ENCODE measurements at places on chromosomes 3 and 15.
A peak's percentile ranks its signal among the peaks of the same experiment; 100 is the strongest.

- peak; percentile 89 for DNase-seq
These were observed 36.5 kb upstream of the CPB1 start for GRCh38 chr3:148790851-148791735.

DNA sequence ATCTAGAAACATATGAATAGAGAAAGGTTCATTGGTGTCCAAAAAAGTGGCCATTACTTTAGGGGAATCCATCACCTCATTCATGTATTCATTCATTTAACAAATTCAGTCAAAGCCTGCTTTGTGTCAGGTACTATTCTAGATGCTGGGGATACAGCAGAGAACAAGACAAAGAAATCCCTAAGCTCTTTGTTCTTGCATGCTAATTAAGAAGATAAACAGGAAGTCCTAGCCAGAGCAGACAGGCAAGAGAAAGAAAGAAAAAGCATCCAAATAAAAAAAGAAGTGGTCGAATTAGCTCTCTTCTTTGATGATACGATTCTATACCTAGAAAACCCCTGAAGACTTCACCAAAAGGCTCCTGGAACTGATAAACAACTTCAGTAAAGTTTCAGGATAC, 12.4 kb upstream of the ZMAT3 start:
- no peak for DNase-seq

GRCh38 chr3:120645083-120645845, 36.8 kb downstream of the HGD start:
- DNase-seq = no peak

DNA sequence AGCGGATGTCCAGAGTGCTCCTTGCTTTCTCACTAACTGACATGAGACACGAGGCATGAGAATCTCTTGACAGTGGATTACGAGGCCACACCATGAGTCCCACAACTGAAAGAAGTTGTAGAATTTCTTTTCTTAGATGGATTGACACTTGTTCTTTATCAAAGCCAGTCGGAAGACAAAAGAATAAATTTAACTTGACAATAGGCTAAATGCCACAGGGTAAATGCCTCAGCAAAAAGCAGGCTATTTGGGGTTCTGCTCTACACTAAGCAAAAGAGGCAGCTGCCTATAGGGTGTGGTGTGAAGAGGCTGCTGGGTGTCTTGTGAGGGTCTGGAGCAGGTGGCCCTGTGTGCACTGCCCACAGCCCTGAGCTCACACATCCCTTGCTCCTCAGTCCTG, 135.1 kb upstream of the SEMA6D start:
- no peak for DNase-seq

DNA sequence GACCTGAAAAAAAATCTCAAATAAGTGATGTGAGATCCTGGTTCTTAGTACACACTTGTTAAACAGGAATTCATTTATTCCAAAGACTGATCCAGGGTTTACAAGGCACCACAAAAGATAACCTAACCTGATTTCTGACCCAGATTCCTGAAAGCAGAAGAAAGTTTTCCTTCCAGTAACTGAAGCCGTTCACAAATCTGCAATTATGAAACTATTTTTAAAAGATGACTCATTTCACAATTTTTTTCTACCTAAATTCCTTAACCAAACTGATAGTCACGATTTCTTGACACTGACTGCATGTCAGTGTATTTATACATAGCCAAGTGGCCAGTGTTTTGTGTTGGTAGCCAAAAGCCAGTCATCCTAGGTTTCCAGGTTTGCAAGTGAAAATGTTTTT, 17.1 kb downstream of the SLC9A9 start:
- no peak for DNase-seq

- DNase-seq = peak; percentile 74
These were observed 29.9 kb downstream of the MBNL1 start for GRCh38 chr3:152298393-152299248.

- peak; percentile 9 for DNase-seq
These were observed 38.8 kb downstream of the KLHL25 start for GRCh38 chr15:85755942-85756341.

DNA sequence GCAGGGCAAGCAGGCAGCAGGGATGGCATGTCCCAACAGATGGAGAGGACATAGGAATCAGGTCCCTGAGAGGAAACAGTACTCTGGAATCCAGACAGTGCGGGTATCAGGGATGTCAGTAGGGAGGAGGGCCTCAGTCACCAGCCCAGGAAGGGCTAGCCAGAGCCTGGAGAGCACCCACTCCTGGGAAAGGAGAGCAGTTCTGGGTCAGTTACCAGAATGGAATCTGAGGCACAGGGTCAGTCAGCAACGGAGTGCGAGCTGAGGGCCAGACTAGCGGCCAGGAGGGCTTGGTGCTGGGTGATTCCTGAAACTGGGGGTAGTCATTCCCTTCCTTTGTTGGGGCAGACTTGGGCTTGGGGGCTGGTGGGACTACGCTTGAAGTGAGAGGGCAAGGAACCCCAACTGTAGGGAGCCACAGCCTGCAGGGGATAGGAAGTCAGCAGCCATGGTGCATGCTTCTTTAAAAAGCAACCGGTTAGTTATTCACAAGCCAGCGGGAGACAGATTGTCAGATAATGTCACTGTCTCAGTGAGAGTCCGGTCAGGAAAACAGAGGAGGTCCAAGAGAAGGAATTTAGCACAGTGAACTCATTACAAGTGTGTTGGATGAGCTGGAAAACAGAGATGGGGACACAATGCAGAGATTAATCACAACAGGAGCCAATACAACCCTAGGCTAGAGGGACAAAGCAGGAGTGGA, 27.9 kb downstream of the PLA1A start:
- DNase-seq = no peak

DNA sequence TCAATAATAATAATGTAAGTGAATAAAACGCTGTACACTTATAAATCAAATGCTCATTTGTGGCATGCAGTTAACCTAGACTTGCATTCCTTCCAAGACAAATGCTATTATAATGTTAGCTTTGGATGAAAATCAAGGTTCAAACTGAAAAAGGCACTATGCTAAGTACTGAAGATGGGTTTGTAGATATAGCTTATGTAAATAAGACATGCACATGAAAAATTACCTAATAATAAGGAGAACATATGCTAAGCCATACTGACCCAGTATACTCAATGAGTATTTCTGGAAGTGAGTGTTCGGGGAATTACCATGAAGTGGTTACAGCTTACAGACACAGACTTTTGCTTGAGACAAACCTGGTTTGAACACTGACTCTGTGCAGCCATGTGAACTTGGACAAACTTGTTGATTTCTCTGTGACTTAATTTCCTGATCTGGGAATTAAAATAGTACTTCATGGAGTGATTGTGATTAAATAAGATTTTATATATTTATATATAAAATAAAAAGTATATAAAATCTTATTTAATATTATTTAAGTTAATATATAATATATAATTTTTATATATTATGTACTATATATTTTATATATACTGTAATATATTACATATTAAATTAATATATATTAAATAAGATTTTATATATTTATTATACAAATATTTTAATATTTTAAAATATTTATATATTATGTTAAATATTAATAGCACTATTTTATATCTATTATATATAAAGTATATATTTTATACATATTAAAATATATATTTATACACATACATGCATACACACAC, 159.2 kb downstream of the ZPLD1 start:
- DNase-seq = no peak

DNA sequence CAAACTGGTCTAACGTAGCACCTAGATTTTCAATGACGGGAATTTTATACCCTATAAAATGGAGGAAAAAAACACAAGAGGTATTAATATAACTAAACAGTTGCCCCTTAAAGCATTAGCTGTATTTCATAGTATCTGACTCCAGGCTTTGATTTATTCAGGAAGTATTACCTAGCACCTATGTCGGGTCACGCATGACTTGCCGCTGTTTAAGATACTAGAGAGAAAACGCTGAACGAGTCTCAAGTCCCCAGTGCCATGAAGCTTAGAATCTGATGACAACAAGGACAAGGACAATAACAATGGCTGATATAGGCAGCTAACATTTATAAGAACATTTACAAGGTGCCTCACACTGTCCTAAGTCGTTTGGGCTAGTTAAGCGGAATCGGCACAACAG, 1.9 kb downstream of the SNRPA1 start:
- DNase-seq = no peak

DNA sequence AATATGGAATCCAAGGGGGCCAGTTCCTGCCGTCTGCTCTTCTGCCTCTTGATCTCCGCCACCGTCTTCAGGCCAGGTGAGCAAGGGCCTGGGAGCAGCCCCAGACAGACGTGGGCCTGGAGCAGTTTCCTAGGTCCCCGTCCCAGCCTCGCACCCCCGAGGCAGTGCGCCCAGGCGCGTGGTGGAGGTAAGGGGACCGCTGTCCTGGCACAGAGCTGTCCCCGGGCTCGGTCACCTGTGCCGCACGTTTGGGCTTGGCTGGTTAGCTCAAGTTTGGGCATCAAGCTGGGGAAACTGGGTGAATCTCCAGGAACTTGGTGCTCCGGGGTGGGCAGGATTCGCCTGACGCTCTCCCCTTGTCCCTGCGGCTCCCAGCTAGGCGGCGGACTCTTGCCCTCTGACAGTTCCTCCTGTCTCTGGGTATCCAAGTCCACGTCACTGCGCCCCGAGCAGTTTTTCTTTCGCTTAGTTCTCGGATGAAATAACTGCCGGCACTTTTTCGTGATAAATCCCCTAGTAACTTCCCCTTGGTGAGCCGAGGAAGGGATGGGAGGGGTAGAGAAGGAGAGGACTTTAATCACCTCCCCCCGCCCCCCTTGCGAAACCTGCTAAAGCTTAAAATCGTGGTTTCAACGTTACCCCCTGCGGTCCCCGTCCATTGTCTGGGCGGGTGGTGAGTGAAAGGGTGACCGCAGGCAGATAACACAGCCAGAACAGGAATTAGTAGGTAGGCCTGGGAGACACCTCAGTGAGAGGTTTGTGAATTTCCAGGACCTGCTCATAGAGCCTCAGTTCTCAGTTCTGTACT, 901 bp downstream of the ALCAM start:
- DNase-seq = peak; percentile 39

DNA sequence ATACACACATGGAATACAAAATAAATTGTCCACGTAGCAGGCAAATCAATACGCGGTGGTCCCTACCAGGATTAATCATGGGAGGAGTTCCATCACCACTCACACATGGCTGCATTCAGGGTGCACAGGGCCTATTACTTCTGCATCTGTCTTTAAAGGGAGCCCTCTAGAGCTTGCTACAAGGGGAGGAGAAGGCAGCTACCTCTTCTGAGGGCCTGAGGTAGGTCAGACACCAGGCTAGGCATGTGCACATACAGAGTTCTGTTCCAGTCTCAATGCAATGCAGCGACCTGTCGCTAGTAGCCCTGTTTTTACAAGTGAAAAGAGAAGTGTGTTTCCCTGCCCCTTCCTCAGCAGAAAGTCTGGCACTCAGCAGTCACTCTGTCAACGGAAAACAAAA, 102.7 kb downstream of the ROBO2 start:
- DNase-seq = no peak

- DNase-seq = no peak
These were observed 53.4 kb downstream of the TPRA1 start for GRCh38 chr3:127536830-127537812.

- no peak for DNase-seq
These were observed 234.7 kb downstream of the NFKBIZ start for GRCh38 chr3:102084006-102084405.

GRCh38 chr15:98519767-98520550, 128.4 kb upstream of the IGF1R start:
- DNase-seq = no peak

DNA sequence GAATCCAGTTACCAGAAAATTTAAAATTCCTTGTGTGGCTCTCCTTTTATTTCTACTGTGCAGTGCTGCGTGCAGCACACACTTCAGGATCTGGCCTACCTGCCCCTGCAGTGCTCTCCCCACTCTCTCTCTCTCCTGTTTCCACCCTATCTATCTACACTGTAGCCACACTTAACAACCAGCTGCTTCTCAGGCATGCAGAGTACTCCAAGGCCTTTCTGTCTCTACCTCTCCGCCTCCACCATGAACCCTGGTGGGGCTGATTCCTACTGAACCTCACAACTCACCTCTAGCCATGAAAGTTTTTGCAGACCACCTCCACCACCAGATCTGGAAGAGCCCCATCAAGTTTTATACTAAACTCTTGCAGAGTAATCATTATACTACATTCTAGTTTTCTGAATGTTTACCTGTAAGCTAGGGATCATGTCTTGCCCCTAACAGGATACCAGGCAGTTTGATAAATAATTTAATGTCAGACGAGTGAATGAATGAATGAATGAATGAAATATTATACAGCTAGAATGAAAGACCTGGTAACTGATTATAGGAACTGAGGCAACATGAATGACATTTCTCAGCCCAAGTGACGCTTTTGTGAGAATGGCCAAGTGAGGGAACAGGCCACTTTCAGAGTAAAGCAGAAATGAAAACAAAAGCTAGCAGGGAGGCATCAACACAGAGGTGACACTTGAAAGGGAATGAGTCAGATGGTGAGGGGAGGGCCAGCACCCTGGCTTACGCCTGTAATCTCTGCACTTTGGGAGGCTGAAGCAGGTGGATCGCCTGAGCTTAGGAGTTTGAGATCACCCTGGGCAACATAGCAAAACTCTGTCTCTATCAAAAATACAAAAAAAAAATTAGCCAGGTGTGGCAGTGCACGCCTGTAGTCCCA, 363.5 kb downstream of the FOXP1 start:
- DNase-seq = no peak

GRCh38 chr15:90188914-90189748, 12.0 kb upstream of the SEMA4B start:
- DNase-seq = no peak

- no peak for DNase-seq
These were observed 85.8 kb upstream of the ARHGEF3 start for GRCh38 chr3:56887402-56888025.

- DNase-seq = no peak
These were observed 132.3 kb upstream of the MB21D2 start for GRCh38 chr3:193049935-193050334.

GRCh38 chr3:10551821-10552630, 46.6 kb upstream of the ATP2B2 start:
- DNase-seq = no peak

DNA sequence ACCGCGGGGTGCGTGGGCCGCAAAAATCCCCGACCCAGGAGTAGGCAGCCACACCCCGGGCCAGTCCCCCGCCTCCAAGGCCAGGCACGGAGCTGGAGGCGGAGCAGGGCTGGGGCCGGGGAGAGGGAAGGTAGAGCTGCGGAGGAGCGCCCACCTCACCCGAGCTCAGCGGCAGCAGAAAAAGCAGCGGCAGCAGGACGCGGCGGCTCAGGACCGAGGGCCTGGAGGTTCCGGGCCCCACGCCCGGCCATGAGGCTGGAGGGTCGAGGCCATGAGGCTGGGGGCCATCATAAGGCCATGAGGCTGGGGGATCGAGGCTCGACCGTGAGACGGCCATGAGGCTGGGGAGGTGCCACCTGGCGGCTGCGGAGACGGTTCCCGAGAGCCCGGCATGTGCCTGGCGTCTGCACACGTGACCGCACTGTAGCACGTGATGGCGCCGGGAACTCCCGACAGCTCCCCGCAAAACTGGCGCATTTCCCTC, 32.9 kb upstream of the PRSS50 start:
- no peak for DNase-seq

- DNase-seq = no peak
These were observed 157.8 kb upstream of the CTNNB1 start for GRCh38 chr3:41041462-41041861.
